ENCODE measurements at places on chromosomes 11 and 22. TPM values are rescaled to one million over a fixed set of nuclear protein-coding genes. Genes with fewer than 3 reads are reported as not detected.

GRCh38 chr22:19419464-19420178, 11.9 kb downstream of the HIRA start:
- peaks cover 83% of the 10 kb centered on the region for H3K4me1 ChIP-seq
- DNase-seq: peak; percentile 53
- H3K27me3 ChIP-seq: no peaks in the 10 kb centered on the region

PKDREJ gene
- total RNA-seq: not detected

- H3K4me3 ChIP-seq: no peak overlapping the region
- H3K27ac ChIP-seq: no peak overlapping the region
- H3K36me3 ChIP-seq: no peaks in the 10 kb centered on the region
- no peaks in the 10 kb centered on the region for H3K4me1 ChIP-seq
- no peak for DNase-seq
These were observed 33.2 kb downstream of the ANKK1 start for GRCh38 chr11:113420808-113421207.

GRCh38 chr11:71066311-71066710, 186.1 kb downstream of the SHANK2 start:
- H3K4me3 ChIP-seq: no peak overlapping the region
- no peaks in the 10 kb centered on the region for H3K36me3 ChIP-seq
- H3K27ac ChIP-seq: no peak overlapping the region
- H3K27me3 ChIP-seq: peaks cover 22% of the 10 kb centered on the region
- no peaks in the 10 kb centered on the region for H3K4me1 ChIP-seq

GRCh38 chr11:37394236-37394870, 796.3 kb upstream of the RAG2 start:
- H3K36me3 ChIP-seq: peaks cover 6% of the 10 kb centered on the region
- no peak overlapping the region for H3K27ac ChIP-seq
- DNase-seq: no peak
- H3K4me1 ChIP-seq: no peaks in the 10 kb centered on the region
- H3K4me3 ChIP-seq: no peak overlapping the region
- H3K27me3 ChIP-seq: no peaks in the 10 kb centered on the region

DNA sequence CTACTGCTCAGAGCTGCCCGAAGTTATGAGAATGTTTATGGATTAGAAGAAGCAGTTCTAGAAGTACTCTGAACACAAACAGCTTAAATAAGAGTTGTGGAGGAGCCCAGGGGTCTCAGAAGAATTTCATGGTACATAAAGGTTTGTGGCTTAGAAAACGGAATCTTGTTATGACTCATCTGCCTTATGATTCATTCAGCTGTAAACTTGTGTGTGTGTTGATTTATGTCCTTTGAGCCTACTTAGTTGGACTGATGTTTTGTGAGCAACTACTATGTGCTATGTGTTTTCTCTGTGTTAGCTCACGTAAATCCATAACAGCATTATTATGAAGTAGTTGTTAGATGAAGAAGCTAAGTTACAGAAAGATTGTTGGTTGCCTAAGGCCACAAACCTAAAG, 203.7 kb downstream of the PGR start:
- H3K4me1 ChIP-seq: no peaks in the 10 kb centered on the region
- no peaks in the 10 kb centered on the region for H3K27me3 ChIP-seq
- H3K4me3 ChIP-seq: no peak overlapping the region
- H3K27ac ChIP-seq: no peak overlapping the region

- H3K27me3 ChIP-seq: no peaks in the 10 kb centered on the region
- H3K4me3 ChIP-seq: no peak overlapping the region
- H3K4me1 ChIP-seq: no peaks in the 10 kb centered on the region
- H3K27ac ChIP-seq: no peak overlapping the region
- H3K36me3 ChIP-seq: peaks cover 8% of the 10 kb centered on the region
These were observed 9.0 kb downstream of the RCOR2 start for GRCh38 chr11:63907808-63908530.

GRCh38 chr11:22674470-22675439, 8.3 kb downstream of the GAS2 start:
- no peak overlapping the region for H3K27ac ChIP-seq
- no peaks in the 10 kb centered on the region for H3K36me3 ChIP-seq
- H3K27me3 ChIP-seq: peaks cover 15% of the 10 kb centered on the region
- no peak for DNase-seq

DNA sequence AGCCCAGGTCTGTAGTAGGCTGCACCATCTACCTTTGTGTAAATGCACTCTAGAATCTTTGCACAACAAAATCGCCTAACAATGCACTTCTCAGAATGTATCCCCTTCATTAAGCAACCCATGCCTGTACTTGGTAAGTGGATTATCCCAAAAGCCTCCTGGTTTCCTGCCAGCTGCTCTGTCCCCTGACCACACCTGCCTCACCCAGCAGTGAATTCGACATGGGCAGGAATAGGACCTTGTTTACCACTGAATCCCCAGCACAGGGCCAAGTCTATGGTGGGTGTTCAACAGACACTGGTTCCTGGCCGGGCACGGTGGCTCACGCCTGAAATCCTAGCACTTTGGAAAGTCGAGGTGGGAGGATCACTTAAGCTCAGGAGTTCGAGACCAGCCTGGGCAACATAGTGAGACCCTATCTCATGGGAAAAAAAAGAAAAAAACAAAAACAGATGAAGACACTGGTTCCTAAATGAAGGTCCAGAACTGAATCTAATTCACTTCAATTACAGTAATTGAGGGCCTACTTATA, 5.1 kb upstream of the SYCE3 start:
- H3K27ac ChIP-seq: no peak overlapping the region
- no peaks in the 10 kb centered on the region for H3K27me3 ChIP-seq
- H3K4me3 ChIP-seq: no peak overlapping the region
- peaks cover 9% of the 10 kb centered on the region for H3K4me1 ChIP-seq
- no peaks in the 10 kb centered on the region for H3K36me3 ChIP-seq
- DNase-seq: no peak

DNA sequence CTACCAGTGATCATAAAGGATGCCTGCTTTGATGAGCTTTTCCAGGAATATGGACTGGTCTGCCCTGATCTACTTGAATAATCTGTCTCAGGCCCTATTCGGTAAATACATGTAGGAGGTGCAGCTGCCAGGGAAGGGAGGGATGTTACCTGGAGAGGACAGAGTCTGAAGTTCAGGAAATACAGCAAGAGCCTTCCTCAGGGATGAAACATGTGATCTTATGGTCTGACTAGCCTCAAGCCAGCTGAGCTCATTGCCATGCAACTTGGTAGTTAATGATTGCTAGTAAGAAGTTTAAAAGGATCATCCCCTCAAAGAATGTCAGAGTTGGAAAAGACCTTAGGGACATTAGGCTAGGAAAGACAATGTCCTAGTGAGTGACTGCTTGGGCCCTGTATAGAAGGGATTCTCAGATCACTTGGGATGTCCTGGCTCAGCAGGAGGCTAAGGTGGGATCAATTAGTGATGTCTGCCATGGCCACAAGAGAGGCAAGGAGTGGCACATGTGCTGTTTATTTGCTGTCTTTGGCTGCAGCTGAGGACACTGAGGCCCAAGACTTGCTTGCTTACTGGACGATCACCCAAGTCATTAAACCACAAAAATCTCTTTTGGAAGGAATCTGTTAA, 18.5 kb downstream of the PTPRJ start:
- no peaks in the 10 kb centered on the region for H3K27me3 ChIP-seq
- peak overlapping the region; percentile 82 for H3K27ac ChIP-seq
- H3K36me3 ChIP-seq: no peaks in the 10 kb centered on the region
- H3K4me1 ChIP-seq: peaks cover 68% of the 10 kb centered on the region
- DNase-seq: no peak
- no peak overlapping the region for H3K4me3 ChIP-seq

- no peaks in the 10 kb centered on the region for H3K27me3 ChIP-seq
- peaks cover 21% of the 10 kb centered on the region for H3K4me1 ChIP-seq
- H3K27ac ChIP-seq: peak overlapping the region; percentile 100
- H3K36me3 ChIP-seq: no peaks in the 10 kb centered on the region
- DNase-seq: no peak
These were observed 5.2 kb downstream of the TSPAN32 start for GRCh38 chr11:2306877-2307500.

FAM76B gene
- total RNA-seq: 64.0 TPM

DNA sequence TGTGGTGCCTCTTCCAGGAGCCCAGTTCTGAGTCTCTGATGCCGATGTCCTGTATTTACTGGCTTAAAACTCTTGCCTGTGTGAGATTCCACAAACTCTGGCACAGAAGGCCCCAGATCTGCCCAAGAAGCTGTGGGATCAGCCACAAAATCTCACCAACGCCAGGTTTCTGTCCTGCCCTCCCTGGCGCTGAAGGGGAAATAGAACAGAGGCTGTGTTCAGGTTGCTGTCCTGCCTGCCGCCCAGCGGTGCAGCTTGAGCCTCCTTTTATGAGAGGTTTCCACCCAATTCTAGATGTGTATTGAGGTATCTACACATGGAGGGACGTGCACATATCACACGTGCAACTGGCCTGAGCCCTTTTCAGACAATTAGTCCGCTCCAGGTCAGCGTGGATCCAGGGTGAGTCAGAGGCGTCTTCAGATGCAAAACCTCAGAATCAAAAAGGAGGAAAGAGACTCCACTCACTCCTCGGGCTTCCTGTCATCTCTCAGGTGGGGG, 2.2 kb downstream of the TMEM80 start:
- peak overlapping the region; percentile 84 for H3K27ac ChIP-seq
- H3K27me3 ChIP-seq: no peaks in the 10 kb centered on the region
- H3K4me3 ChIP-seq: peak overlapping the region; percentile 84
- H3K36me3 ChIP-seq: no peaks in the 10 kb centered on the region

MIAT gene
- 65.9 TPM for total RNA-seq

DNA sequence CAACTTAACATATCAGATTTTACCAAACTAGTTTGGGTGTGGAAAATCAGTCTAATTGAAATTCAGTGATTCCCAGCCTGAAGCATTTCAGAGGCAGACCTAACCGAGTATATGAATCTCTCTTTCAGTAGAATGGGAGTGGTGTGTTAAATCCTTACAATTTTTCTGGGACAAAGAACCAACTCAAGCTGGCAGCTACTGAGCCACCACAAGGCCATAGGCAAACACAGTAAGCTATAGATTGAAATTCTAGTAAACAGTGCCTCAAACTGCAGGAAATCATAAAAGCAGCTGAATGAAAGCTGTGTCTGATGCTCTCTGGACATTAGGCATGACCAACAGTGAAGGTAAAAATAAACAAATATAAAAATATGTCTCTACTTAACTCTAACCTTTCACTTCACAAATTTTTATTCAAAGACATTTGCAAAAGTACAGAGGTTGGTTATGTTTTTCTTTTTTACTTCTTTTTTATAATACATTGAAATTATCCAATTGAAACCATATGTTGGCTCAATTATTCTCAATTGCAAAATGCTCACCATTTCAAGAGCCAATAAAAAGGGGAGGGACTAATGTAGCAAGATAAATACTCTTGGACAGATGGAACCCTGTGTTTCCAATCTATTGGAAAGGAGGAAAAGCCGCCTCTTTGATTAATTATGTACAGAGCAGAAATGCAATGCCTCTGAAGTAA, 35.8 kb upstream of the FIBIN start:
- no peaks in the 10 kb centered on the region for H3K4me1 ChIP-seq
- H3K4me3 ChIP-seq: no peak overlapping the region
- H3K36me3 ChIP-seq: no peaks in the 10 kb centered on the region
- no peaks in the 10 kb centered on the region for H3K27me3 ChIP-seq
- no peak overlapping the region for H3K27ac ChIP-seq

DNA sequence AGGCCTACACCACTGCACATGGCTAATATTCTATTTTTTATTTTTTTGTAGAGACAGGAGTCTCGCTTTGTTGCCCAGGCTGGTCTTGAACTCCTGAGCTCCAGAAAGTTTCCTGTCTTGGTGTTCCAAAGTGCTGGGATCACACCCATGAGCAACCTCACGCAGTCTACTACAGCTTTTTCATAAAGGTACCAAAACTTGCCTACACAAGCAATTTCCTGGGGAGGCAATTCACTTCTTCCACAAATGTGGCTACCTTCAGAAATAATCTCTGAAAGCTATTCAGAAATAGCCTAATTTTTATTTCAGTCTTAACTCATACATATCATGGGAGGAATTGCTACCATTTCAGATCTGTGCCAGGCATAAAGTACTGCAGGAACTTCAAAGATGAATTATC, 11.4 kb downstream of the SLC35F2 start:
- no peak overlapping the region for H3K4me3 ChIP-seq
- peak overlapping the region; percentile 6 for H3K27ac ChIP-seq
- H3K27me3 ChIP-seq: no peaks in the 10 kb centered on the region

OR2AT4 gene
- not detected for total RNA-seq

GRCh38 chr22:26516503-26516902, 4.2 kb upstream of the TFIP11 start:
- no peaks in the 10 kb centered on the region for H3K36me3 ChIP-seq
- no peak overlapping the region for H3K4me3 ChIP-seq
- no peak overlapping the region for H3K27ac ChIP-seq
- DNase-seq: no peak
- no peaks in the 10 kb centered on the region for H3K27me3 ChIP-seq

RPS3 gene
- total RNA-seq: 5,116 TPM

TOMM22 gene
- 67.1 TPM for total RNA-seq

DNA sequence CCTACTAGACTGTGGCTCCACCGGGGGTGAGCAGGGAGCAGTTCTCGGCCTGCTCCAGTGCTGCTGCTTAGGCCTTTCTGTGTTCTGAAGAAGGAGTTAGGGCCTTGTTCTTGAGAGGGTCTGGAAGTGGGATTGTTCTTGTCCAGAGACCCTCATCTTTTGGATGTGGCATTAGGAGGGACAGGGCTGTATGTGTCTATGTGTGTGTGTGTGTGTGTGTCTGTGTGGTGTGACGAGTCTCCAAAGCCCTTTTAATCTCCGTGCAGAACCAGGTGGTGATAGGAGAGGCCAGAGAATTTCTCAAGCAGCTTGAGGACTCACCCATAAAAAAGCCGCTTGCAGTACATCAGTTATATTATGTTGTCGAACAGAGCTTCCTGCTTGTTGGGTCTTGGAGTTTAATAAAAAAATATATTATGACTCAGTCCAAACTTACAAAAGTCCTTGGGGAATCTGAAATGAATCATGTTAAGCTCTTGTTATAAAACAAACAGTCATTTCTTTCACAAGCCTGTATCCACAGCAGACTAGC, 196.5 kb downstream of the TENM4 start:
- H3K27me3 ChIP-seq: no peaks in the 10 kb centered on the region
- no peaks in the 10 kb centered on the region for H3K4me1 ChIP-seq
- DNase-seq: no peak
- H3K27ac ChIP-seq: no peak overlapping the region

DNA sequence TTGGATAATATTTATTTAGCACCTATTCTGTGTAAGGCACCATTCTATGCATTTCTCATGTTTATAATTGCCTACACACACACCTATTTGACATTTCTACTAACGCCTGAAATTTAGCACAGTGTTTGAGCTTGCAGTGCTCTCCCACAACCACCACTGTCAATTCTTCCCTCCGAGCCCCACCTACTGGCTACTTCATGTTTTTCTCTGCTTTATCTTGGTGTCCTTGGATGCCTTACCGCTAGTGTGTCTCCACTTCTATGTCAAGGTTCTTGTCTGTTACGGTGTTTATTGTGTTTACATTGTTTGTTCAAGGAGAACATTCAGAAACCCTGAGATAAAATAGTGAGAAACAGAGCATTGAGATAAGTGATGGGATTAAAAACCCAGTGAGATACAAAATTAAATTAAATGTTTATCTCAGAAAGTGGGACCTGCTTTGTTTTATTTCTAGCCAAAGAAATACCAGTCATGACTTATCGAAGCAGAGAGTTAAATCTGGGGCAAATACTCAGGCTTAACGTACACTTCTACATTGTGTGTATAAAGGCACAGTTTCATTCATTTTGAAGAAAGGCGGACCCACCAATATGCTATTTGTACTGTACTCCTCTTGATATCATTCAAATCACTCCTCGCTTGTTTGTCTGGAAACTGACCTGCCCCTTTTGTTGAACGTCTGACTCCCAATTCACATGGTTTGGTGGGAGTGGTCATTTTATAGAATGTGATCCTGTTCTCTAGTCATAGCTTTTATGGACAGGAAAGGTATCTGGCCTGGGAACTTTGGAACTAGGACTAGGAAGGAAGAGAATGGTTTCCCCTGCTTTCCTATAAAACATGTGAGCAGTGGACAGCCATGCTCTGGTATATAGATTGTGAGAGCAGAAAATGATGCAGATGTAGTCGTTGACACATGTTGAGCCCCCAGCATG, 39.2 kb upstream of the SLC36A4 start:
- peak; percentile 7 for DNase-seq
- H3K4me1 ChIP-seq: no peaks in the 10 kb centered on the region
- H3K36me3 ChIP-seq: no peaks in the 10 kb centered on the region
